NCI-H187 (cell line): ENCODE measurements at places on chromosomes 12 and 14.

DNA sequence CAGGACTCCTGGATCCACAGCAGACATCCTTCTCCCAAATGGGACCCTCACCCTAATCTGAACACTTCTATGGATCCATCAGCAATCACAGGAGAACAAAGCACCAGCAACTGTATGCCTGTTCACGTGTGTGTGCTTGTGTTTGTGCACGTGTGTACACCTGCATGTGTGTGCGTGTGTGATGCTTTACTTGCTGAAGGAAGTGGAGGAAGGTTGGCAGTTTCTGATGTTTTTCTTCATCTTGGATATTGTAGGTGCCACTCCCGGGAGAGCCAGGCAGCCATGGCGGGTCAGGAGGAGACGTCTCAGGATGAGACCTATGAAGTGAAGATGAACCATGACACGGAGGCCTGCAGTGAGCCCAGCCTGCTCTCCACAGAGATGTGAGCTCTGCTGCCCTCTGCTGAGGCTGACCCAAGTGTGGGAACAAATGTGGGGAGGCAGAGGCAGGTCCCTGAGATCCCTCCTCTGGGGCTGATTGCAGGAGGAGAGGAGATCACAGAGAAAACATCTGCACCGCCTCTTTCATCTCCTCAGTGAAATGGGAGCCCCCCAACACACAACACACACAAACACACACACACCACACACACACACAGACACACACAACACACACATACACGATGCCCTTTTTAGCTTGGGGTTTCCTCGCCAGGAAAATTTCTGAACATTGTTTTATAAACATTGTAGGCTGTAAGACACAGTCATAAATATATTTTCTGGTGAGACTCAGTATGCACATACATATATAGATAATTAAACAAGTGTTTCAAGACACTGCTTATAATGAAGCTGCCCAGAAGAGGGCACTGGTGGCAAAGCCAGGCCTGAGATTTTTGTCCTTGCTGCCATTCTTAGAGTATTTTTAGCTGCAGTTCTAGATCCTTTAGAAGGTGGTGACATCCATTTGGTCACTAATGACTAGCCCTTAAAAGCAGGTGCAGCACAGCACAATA is 112.2 kb upstream of the FKBP4 start:
- DNase-seq, result no peak

DNA sequence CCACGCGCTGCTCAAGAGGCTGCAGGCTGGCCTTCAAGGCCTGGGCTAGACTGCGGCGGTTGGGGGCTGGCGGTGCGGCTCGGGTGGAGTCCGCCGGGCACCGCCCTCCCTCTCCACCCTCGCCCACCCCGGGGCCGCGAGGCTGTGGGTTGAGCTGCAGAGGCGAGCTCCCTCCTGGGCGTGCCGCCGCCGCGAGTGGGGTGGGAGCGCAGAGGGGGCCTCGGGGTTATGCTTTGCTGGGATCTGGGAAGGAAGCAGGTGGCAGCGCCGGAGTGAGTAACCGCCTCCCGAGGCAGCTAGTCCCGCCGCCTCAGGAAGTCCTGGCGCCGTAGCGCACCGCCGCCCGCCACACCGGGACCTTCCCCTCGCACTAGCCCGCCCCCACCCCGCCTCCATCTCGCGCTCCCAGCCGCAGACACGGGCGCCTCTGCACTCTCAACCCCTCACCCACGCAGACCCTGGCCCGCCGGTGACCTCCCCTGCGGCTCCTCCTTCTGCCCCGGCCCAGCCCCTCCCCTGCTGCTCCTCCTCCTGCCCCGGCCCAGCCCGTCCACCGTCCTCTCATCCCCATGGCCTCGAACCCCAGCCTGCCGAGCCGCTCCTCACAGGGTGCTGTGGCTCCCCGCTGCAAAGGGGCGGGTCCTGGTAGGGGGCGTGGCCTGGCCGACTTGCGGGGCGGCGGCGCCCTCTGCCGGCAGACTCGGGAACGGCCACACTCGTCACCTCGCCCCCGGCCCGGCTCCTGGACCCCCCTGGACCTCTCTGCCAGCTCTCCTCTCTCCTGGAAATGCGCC is 16.6 kb downstream of the TAMALIN start:
- DNase-seq, result peak; percentile 78

DNA sequence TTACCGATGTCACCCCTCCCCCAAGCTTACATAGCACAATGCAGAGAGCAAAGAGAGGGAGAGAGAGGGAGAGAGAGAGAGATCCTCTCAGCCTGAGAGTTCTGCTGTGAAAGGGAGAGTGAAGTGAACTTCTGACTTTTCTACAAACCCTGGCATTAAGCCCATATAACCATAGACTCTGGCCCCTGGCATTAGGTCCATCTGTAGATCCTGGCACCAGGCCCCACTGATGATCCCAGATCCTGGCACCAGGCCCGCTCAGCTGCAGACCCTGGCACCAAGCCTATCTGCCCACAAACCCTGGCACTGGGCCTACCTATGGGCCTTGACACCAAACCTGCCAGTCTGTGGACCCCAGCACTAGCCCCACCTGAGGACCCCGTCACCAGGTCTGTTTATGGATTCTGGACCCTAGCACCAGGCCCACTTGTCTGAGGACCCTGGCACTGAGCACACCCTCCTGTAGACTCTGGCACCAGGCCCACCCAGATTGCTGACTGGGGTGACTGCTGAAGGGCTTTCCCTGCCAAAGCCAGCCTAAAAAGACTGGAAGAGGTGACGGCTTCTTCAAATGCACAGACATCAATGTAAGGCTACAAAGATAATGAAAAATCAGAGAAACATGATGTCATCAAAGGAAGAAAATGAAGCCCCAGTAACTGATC is 14.5 kb upstream of the KRT83 start:
- no peak for DNase-seq

- no peak for DNase-seq
Measured at GRCh38 chr12:2652401-2653081, 142.2 kb upstream of the FKBP4 start.

DNA sequence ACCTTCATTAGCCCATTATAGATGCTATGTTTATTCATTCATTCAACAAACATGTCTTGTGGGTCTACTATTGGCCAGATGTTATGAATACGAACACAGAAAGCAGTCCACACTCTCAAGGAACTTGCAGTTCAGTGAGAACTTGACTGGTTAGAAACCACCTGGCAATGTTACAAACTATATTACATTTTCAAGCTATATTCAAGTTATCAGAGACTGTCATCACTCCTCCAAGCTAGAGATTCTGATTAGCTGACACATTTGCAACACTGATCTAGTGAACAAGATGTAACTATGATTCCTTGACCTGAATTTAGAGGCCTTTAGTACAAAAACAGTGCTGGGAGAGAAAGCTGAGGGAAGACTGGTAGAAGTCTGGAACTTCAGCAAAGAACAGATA is 170.7 kb upstream of the EEA1 start:
- no peak for DNase-seq

DNA sequence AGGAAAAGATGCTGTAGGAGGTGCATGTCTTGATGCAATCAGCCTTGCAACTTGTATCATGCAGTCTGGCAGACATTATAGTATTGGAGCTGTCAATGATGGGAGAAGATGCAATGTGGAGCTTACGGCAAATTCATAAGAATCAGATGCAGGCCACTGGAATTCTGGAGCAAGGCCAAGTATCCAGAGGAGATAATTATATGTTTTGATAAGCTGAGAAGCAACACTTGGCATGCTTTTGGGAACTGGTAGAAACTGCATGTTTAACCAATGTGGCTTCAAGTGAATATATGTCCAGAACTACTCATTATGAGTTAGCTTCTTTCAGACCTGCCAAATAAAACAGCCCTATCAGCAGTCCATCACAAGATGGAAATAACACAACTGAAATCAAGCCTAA is 249.1 kb upstream of the PPFIA2 start:
- DNase-seq, result no peak

DNA sequence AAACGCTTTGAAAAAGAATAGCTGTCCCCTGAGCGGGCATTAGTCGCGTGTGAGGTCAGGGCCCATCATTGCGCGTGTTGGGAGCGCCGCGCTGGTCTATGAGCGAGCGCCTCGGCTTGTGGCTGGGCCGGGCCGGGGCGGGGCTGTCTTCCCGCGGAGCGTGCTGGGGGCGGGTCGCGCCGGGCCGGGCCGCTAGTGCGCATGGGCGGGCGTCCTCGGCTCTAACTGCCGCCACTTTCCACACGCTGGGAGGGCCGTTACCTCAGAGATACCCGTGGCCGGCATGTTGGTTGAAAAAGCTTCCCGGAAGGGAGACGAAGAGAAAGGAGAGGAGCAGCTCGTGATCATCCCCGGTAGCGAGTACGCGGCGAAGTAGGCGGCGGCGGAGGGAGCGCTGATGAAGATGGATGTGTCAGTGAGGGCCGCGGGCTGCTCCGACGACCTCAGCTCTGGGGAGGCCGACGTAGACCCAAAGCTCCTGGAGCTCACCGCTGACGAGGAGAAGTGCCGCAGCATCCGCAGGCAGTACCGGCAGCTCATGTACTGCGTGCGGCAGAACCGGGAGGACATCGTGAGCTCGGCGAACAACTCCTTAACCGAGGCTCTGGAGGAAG is at the start of gene EID3:
Gene EID3, plus strand, starts transcription at position 202 of the 614 bp plus-strand sequence. Its CDS starts 196 bp downstream, at position 398.
- no peak for DNase-seq

GRCh38 chr14:95211721-95212504 is 54.6 kb upstream of the DICER1 start:
- DNase-seq, result no peak

DNA sequence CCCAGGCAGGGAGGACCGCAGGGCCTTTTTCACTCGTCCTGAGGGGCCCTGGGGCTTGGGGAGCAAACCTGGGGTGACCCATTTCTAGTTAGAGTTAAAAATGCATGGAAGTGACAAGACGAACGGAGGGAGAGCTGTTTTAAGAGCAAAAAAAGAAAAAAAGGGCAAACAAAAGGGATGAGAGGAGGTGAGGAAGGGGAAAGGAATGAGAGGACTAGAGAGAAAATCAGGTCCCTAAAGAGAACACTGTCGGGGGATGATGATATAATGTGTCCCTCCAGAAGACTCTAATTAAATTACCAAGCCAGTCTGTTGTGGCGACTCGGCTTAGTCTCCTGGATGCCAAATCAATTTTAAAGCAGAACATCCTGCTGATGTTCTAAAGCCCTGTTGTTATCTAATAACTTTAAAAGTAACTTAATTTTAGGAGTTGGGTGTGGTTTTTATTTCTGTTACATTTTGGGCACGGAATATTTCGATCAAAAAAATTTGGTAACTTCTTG is 1.1 kb downstream of the ANO6 start:
- DNase-seq, result no peak

GRCh38 chr14:21070610-21071224 is 613 bp downstream of the ARHGEF40 start:
- no peak for DNase-seq

DNA sequence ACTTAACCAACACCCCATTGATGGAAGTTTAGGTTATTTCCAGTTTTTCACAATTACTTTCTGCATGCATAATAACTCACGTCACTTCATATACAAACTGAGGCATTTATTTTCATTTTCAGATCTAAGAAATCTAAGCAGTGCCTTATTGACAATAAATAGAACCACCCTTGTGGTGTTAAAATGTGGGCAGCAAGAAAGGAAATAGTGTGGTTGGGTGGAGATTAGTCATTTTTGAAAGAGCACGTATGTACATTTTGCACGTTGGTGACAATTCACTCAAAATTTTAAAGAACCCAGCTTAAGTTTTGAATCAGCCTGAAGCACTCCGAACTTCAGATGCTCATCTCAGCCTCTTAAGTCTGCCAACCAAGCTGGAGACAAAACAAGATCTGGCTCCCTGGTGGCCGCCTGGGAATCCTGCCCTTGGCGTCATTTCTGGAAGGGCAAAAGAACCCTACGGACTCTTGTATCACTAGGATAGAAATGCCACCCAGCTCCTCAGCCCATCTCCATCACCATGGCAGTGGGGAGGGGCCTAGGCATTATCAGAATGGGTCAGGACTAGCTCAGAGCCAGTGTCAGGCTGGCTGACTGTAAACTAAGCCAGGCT is 89.5 kb upstream of the BCL2L14 start:
- no peak for DNase-seq

DNA sequence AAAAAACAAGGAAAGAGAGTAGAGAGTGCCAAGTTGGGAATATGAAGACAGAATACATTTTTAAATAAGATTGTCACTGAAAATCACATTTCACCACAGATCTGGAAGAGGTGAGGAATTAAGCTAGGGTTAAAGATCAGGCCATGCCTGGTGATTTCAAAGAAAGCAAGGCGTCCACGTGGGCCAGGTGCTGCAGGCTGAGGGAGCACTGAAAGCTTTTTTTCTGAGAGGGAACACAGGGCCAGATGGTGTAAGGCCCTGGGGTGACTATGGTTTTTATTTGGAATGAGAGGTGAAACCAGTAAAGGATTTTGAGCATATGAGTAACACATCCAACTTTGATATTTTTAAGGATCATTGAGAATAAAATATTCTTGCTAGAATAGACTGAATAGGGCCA is 20.9 kb downstream of the SYT1 start:
- DNase-seq, result no peak

- DNase-seq, result no peak
Measured at GRCh38 chr14:55129428-55130195, 560 bp downstream of the LGALS3 start.

DNA sequence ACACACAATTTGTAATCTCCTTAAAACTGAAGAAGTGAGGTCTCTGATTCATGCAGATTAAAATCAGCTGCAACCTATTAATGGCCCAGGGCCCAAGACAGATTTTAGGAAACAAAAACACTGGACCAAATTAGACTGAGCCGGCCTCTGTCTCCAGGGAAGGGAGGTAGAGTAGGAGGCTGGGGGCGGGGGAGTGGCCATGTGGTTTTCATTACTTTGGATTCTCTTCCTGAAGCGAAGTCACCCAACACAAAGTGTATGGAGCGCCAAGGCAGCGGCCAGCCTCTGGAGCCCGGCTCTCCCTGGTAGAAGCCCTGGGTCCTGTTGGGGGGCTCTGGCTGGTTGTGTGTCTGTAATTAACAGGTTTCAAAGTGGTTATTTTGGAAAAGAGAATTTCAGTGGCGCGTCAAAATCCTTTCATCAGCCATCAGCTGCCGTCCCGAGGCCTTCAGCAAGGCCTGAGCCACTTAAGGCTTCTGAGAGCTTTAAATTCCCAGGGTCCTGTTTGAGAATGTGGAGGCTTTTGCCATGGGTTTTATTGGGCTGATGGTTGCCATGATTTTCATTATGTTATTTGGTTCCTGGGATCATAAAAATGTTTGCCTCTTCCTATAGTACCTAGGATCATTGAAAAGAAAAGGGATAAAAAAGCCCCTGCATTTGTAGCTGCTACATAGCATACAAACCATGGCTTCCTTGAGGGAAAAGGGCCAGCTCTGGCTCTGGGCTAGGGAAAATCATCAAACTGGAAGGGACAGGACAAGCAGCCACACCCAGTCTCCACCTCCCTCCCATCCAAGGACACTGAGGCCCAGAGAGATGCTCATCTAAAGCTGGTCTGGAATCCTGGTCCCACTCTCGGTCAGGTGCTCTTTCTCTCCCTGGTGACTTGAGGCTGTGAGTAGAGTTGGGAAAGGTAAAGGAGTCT is 282.4 kb downstream of the ZFP36L1 start:
- DNase-seq, result no peak

- no peak for DNase-seq
Measured at GRCh38 chr14:23675906-23676305, 39.7 kb downstream of the DHRS2 start.

GRCh38 chr14:95352481-95352880 is 32.8 kb upstream of the CLMN start:
- no peak for DNase-seq

- no peak for DNase-seq
Measured at GRCh38 chr14:49868720-49869114, 16.1 kb upstream of the NEMF start.
